Activated T-cell treated with anti-CD3 and anti-CD28 coated beads, Interleukin-2, amount 50 U/mL, for 24 hours (primary cell): ENCODE measurements at places on chromosomes 5 and 9.

GRCh38 chr9:14323985-14324650 lies 10.2 kb upstream of the NFIB start:
- DNase-seq = no peak

DNA sequence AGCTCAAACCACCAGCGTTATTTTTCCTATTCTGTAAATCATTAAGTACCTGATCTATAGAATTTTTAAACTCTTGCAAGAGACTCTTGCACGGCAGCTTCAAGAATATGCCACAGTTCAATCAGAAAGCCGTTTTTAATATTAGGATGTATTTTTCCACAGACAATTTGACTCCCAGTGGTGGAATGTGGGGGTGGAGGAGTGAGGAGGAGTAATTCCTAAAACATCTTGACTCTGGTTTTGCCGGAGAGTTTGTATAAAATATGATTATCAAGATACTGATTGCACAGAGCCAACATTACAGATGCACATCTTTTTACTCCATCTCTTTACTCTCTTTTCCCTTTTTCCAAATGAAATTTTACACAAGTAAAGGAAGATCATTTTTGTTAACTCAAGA lies 288.3 kb downstream of the ENC1 start:
- no peak for DNase-seq

DNA sequence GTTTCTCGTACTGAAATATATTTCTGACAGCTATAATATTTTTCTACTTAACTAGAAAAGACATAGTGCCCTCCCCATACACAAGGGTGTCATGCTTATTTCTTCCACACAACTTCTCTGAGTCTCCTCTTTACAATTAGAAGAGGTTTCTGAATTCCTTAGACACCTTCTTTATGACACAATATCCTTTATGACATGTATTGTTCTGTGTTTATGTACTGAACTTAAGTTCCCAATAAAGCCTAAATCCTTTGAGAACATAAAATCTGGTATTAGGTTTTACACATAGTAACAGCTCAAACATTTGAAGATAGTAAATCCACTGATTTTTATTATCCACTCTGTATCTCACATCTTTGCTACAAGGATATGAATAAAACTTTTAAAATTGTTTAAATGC lies 32.5 kb downstream of the GRAMD2B start:
- DNase-seq = no peak

- no peak for DNase-seq
These were observed 246.6 kb downstream of the ARL15 start for GRCh38 chr5:54063817-54064216.

GRCh38 chr9:120256146-120256545 lies 323.8 kb downstream of the CDK5RAP2 start:
- DNase-seq = no peak

DNA sequence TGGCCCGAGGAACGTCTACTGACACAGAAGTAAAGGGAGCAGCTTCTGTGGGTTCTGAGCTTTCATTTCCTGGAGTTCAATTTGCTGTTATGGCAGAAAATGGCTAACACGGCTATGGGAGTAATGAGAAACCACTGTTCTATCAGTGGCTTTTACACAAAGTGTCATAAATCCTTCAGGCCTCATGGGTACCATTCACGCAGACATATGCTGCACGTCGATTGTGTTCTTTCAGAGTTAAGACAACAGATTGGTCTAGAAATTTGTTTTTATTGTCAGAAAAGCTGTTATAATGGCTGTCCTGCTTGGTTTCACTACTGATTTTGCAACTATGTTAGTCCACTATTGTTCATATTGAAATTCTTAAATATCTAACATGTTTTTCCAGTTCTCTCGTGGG lies 135.4 kb downstream of the ALDH1A1 start:
- no peak for DNase-seq

DNA sequence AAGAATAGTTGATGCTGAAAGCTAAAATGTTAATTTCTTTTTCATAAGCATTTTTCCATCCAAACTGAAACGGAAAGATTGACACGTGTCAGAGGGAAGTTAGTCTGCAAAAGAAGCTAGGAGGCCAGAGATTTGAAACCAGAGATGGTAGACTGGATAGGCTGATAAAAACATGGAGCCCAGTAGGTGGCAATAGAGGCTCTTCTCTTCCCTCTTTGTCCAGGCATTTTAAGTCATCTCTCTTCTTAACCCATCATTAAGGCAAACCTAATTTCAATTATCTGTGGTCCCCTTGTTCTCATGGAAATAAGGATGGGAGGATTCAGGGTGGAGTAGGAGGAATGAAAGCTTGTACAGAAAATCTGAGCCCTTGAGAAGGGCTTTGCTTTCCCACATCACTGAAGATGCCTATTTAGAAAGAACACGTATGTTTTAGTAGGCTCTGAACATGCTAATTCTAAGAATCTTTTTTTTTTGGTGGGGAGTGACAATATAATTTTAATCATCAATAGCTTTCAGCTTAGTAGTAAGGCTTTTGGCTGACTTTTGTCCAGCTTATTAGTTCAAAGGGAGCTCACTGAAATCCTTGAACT lies 66.6 kb downstream of the ZNF474 start:
- DNase-seq = no peak

GRCh38 chr5:148179234-148179824 lies 11.0 kb downstream of the SPINK14 start:
- no peak for DNase-seq

DNA sequence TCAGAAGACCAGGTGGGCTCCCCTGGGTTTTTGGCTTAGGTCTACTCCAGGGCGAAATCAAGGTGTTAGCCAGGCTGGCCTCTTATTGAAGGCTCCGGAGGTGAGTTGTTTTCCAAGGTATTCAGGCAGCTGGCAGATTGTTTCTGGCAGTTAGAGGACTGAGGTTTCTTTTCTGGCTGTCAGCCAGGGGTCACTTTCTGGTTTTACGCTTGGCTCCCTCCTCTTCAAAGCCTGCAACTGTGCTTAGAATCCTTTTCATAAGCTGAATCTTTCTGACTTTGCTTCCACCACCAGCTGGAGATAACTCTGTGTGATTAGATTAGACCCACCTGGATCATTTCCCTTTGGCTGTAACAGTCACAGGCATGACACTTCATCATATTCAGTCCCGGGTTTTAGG lies 24.6 kb downstream of the RFK start:
- DNase-seq = no peak

- DNase-seq = no peak
These were observed 1061.3 kb upstream of the DMAC1 start for GRCh38 chr9:8860925-8861324.

DNA sequence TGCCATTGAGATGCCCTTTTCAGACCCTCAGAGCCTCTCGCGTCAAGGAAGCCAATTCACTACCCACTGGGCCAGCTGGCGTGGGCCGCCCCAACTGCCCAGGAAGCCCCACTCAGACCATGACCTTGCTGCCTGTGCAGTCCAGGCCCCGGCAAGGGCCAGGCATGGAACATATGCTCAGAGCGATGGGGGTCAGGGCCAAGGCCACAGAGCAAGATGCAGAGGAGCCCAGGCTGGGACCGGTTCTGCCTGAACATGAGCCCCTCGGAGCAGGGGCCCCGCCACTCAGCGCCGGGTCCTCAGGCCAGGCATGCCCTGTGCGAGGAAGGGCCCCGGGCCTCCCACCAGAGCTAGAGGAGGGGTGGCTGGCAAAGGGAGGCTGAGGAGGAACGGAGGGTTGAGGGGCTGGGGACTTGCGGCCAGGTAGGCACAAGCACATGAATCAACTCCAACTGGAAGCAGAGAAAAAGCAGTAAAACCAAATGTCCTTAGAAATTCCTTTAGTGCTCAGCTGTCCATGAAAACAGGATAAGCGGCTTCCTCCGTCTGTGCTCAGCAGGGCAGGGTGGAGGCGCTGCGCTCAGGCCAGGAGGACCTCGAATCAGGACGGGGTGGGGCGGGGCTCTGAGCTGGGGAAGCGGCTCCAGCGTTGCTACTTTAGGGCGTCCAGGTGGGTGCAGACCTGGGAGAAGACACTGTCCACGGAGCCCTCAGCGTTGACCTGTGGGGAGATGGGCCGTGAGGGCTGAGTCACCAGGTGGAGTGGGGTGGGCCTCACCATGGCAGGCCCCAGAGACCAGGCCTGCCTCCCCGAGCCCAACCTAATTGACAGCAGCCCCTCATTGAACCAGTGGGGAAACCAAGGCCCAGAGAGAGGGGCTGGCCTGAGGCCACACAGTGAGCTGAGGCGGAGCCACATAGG lies 9.9 kb downstream of the AK1 start:
- no peak for DNase-seq

GRCh38 chr9:38006163-38006562 lies 62.9 kb downstream of the SHB start:
- no peak for DNase-seq

- DNase-seq = no peak
These were observed 8.9 kb upstream of the NKX2-5 start for GRCh38 chr5:173243831-173244305.

DNA sequence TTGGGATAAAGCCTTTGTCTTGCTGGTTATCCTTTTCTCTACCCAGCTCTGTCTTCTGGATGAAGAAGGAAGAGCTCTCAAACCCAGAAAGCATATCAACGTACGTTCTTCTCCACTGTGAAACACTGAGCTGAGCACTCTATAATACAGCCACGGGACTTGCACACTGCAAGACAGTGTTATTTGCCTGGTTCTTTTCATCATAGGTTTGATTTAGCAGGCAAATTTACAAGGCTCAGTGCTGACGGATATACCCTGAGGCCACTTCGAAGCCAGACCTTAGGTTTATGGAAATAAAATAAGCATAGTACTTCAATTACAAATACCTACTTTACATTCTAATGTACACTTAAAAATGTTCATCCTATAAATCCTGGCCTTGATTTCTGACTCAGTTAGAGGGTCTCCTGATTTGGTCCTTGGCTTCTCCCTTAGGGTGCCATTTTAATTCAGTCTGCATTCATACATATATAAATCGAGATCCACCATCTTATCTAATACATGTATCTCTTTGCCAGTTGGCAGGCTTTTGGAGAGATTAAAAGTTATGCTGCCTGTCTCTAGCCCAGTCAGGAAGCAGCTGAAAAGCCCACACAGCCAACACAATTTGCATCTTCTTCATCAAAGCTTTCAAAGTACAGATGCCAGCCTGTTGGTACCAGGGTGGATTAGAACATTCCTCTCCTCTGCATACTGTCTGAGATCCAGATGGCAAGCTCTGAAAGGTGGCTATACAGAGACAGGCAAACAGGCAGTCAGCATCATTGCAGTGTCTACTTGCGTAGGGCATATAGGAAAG lies 194.4 kb downstream of the DEPDC1B start:
- no peak for DNase-seq

DNA sequence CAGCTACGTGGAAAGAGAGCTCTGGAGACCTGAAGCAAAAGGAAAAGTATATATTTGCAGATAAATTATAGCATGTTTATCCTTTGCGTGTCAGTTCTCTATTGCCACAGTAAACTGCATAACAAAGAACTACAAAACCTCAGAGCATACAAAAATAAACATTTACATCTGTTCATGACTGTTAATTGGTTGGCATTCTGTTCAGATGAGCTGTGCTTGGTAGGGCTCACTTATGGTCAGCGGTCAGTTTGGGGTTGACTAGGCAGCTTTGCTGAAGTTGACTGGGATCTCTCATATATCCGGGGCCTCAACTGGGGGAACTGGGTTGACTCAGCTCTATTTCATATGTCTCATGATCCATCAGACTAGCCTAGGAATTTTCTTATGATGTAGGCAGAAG lies 257.7 kb downstream of the TLE1 start:
- DNase-seq = no peak

DNA sequence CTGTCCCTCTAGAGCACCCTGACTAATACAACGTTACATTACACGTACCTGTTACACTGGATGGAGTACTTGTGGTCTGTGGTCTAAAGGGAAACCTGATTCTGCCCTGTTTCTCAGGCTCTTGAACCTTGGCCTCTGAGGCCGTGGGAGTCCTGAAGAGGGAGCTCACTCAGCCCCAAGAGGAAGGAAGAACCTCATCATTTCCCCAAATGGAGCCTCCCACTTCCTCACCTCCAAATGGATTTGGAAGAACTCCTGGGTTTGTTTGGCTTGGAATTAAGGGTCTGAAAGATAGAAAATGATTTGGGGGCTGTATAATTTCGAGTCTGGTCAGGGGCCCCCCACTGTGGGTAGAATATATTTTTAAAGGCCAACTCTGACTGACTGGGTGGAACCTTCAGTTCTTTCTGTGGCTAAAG lies 200.2 kb downstream of the SEMA6A start:
- DNase-seq = no peak

DNA sequence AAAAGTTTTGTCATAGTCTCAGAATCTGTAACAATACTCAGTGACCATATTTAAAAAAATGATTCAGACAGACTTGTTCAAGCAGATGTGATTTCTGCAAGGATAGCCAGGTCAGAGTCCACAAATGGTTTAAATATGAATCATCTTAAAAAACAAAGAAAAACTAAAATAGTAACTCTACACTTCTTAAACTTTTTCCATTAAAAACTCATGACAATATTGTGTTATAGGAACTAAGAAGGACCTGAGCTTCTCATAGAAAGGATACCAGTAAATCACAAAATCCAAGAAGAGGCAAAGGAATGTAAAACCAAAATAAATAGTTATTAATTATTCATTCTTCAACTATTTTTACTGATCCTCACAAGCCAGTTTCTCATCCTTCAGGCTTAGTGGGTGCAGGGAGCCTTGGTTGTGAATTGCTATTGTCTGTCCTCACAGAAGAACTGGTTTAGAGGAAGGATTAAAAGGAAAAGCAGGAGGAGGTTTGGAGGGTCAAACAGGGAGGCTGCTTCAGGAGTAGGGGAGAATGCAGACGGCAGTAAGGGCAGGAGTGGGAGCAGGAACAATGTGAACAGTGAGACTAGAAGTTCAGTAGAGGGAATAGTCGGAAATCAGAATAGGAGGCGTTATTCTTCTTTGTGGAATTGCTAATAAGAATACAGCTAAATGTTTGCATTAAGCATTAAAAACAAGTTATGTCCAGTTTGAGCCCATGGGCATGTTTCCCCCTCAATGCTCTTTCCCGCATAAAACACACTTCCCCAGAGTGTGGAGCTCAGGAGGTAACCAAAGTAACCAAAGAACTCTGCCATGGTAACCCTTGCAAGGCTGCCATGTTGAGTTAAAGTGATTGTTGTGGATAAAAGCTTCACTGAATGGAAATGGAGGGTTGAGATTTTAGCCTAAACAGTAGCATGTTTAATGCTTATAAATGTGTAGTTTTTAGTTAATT lies 110.7 kb downstream of the CCDC192 start:
- DNase-seq = no peak

- no peak for DNase-seq
These were observed 217.2 kb downstream of the MLLT3 start for GRCh38 chr9:20405078-20405477.

DNA sequence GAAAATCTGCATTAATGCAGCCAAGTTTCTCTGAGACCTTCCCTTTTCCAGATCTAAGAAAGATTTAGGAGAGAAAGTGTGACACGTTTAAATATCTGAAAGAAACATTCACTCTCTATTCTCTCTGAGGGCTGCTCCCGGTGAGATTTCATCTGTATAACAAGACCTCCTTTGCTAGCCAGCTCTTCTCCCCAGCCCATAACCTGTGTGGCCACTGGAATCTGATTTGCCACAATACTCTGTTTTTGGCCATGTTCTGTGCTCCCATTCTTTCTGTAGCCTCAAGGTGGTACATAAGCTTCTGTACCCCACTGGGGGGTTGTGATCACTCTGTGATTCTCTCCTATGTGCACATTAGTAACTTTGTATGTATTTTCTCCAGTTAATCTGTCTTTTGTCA lies 291.0 kb upstream of the SEMA6A start:
- no peak for DNase-seq
